Myocyte (in vitro differentiated cells): ENCODE measurements at places on chromosomes 1 and 21. TPM values are rescaled to one million over a fixed set of nuclear protein-coding genes. Genes with fewer than 3 reads are reported as not detected.

- no peak for DNase-seq
Measured at GRCh38 chr1:153697191-153698019, 18.9 kb downstream of the NPR1 start.

DNA sequence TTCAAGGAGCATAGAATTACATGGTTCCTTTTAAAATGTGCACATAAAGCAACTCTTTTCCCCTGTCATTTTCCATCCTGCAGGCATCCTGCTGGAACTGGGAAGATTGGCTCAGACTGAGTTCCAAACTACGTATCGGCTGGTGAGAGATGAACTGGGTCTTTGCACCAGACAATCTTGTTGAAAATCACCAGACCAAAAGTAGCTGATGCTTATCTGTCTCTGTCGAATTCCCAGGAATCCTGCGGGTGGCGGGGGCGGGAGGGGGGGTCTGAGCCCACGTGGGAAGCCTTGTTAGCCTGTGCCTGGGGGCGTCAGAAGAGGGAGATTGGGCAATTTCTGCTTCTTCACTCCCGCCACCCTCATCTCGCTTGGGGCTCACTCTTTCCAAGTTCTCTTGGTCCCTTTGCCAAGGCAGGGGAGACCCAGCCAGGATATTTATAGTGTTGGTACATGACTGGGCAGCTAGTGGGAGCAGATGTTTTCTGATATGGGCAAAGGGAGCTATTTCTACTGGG is 90.1 kb upstream of the SLC25A33 start:
- DNase-seq = peak; percentile 77

GRCh38 chr1:21472861-21473260 is 32.9 kb downstream of the NBPF3 start:
- peak; percentile 57 for DNase-seq

DNA sequence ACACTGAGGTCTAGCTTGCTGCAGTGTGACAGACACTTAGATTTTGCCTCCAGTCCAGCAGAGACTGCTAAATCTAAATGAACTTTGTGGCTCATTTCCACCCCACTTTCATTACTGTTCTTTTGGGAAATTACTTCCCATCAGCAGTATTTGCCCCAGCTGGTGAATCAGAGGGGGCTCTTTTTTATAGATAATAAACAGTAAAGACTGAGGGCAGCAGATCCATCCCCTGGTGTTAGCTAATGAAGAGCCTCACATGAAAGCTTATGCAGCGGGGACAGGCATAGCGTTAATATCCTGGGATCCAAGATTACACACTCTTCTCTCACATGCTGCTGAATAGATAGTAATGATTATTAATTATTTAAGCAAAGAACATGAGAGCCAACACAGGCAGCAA is 6.4 kb upstream of the CTNNBIP1 start:
- no peak for DNase-seq

DNA sequence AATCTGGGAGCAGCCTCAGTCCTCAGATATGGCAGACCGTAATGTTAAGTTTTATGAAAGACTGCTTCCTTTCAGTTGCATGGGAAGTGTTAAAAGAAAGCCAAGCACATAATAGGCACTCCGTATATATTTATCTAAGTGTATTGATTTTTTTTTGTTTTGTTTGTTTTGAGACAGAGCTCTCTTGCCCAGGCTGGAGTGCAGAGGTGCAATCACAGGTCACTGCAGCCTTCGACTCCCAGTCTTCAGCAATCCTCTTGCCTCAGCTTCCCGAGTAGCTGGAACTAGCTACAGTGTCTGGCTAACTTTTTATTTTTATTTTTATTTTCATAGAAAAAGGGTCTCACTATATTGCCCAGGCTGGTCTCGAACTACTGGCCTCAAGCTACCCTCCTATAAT is 341.8 kb downstream of the USH2A start:
- DNase-seq = no peak

DNA sequence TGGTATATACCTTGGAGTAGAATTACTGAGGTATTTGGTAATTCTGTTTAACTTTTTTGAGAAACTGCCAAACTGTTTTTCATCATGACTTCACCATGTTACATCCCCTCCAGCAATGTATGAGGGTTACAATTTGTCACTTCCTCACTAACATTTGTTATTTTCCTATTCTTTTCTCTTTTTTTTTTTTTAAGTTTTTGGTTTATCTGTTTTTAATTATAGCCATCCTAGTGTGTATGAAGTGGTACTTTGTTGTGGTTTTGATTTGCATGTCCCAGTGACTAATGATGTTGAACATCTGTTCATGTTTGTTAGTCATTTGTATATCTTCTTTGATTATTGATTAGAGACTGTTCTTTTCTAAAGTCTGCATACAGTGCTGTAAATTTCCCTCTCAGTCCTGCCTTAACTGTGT is 147.3 kb downstream of the HS2ST1 start:
- DNase-seq = no peak

DNA sequence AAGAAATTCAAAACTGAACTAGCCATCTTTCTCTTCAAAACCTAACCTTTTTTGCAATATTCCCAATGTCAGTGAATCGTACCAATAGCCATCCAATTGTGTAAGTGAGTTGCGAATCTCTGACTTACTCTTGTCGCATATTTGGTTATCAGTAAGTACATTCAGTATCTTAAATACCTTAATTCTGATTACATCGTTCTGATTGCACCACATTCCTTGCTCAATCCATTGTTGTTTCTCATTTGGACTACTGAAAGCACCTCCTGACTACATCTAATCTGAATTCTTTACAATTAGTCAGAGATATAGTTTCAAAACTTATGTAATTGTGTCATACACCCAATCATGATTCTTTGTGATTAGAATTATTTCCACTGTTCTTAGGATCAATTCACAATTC is 16.8 kb upstream of the BRINP3 start:
- no peak for DNase-seq

DNA sequence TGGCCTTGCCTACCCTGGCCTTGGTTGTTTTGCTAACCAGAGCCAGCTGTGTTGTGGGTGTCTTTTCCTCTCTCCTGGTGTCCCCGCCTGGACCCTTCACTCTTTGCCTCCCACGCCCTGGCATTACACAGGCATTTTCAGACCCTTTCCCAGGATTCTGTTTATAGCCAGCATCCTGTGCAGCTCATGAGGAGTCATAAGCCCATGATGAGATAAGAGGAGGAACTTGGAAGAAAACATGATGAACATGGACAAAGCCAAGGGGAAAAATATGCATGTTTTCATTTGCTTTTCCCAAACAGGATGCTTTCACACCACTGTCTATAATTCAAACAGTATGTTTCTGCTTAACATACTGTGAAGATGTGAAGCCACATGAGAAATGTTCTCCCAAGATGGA is 18.7 kb upstream of the WARS2 start:
- DNase-seq = peak; percentile 35

DNA sequence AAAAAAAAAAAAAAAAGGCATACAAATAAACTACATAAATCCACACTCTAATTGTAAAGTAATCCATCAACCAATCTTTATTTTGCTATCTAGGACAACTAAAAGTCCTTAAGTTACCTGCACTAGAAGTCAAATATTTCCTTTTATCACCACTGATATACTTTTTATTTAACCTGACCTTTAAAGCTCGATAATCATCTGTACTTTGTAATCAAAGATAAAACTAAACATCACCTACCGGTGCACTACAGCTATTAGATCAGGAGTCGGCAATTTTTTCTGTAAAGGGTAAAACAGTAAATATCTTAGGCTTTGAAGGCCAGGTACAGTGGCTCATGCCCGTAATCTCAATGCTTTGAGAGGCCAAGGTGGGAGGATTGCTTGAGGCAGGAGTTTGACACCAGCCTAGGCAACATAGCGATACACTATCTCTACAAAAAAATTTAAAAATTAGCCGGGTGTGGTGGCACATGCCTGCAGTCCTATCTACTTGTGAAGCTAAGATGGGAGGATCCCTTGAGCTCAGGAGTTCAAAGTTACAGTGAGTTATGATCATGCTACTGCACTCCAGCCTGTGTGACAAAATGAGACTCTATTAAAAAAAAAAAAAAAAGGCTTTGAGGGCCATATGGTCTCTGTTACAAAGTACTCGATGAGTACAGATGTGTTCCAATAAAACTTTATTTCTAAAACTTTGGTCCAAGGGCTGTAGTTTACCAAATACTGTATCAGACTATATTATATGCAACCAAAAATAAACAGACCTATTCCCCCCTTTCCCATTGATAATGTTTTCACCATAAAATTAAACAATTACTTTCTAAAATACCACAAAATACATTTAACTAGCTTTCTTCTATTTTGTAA is 47.1 kb downstream of the TESK2 start:
- no peak for DNase-seq

DNA sequence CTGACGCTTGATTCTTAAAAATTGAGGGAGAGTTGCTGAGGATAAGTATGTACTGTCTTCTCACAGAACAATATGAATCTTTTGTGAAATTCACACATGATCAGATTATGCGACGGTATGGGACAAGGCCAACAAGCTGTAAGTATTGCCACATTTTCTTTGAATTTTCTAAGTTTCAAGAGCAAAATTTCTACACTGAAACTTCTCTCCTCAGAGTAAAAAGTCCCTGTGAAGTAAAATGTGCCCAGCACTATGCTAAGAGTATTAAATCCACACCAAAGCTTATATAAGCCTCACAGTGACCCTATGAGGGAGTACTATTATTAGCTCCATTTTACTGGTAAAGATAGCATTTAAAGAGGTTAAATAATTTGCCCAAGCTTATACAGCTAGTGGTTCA is 12.2 kb downstream of the AKIRIN1 start:
- no peak for DNase-seq

DNA sequence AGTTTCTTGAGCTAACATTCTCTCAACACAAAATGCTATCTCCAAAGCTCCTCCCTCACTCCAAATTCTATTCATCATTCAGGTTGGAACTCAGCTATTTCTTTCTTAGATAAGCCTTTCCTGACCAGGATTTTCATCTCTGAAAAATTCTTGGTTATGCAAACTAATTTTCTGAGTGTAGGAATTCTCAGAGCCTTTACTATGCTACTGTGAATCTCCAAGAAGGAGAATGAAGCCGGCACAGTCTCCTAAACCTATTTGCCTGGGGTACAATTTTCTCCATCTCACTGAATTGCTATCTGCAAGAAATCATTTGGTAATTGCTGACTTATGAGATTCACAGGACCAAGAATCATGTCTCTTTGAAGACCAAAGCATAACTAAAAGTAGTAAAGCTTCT is 325.9 kb upstream of the ESRRG start:
- DNase-seq = no peak

GRCh38 chr1:30704765-30705509 is 18.4 kb downstream of the MATN1 start:
- DNase-seq = no peak

GRCh38 chr1:218336328-218336727 is 8.8 kb upstream of the TGFB2 start:
- DNase-seq = peak; percentile 83

GRCh38 chr1:174158767-174159251 is 511 bp upstream of the RABGAP1L start:
- no peak for DNase-seq

GRCh38 chr21:14876524-14876840 is 188.3 kb downstream of the NRIP1 start:
- DNase-seq = no peak

DNA sequence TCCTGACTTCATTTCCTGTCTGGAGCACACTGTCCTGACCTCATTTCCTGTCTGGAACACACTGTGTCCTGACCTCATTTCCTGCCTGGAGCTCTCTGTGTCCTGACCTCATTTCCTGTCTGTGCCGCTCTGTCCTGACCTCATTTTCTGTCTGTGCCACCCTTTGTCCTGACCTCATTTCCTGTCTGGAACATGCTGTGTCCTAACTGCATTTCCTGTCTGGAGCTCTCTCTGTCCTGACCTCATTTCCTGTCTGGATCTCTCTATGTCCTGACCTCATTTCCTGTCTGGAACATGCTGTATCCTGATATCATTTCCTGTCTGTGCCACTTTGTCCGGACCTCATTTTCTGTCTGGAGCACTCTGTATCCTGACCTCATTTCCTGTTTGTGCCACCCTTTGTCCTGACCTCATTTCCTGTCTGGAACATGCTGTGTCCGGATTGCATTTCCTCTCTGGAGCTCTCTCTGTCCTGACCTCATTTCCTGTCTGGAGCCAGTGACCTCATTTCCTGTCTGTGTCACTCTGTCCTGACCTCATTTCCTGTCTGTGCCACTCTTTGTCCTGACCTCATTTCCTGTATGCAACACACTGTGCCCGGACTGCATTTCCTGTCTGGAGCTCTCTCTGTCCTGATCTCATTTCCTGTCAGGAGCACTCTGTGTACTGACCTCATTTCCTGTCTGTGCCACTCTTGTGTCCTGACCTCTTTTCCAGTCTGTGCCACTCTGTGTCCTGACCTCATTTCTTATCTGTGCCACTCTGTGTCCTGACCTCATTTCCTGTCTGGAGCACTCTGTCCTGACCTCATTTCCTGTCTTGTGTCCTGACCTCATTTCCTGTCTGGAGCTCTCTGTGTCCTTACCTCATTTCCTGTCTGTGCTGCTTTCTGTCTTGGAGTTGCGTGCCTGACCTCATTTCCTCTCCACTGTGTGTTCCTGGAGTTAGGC is 27.6 kb downstream of the SKI start:
- peak; percentile 36 for DNase-seq

DNA sequence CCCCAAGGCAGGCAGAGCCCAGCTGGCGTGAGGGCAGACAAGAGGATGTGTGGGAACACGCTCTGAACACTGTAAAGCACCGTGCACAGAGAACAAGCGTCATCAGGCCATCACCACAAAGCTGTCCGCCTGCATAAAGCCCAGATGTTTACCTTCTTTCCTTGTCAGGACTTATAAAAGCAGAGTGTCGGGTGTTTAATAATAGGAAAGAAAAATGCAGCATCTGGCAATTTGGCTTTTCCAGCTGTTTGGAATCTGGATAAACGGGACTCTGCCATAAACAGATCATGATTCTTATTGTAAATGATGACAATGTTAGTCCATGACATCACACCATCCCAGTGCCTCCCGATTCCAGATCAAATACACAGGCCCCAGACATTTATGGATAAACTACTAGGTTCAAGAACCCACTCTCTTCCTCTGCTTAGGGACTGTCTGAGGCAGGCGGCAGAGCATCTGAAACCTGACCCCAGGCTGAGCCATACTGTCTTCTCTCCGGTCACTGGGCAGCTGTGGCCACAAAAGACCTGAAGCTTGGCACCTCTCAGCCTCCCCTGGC is 4.2 kb downstream of the GLIS1 start:
- peak; percentile 71 for DNase-seq

The NBPF10 gene
- 1.0 and 1.1 TPM in 2 replicates for total RNA-seq

The ODR4 gene
- total RNA-seq = 14.4 and 15.3 TPM in 2 replicates

The APCS gene
- total RNA-seq = not detected in 2 replicates

The SPATA6 gene
- total RNA-seq = 2.0 and 4.8 TPM in 2 replicates

The NUF2 gene
- 0.27 TPM in 1 of 2 replicates, not detected in the other for total RNA-seq

The VWA5B1 gene
- total RNA-seq = not detected in 2 replicates

The ADAMTS4 gene
- 19.7 and 22.4 TPM in 2 replicates for total RNA-seq

The PLD5 gene
- total RNA-seq = 0.26 and 0.29 TPM in 2 replicates

The KLF17 gene
- not detected in 2 replicates for total RNA-seq

The RASSF5 gene
- total RNA-seq = 0.11 and 0.16 TPM in 2 replicates

The FALEC gene
- total RNA-seq = not detected in 2 replicates

The LIPI gene
- total RNA-seq = not detected in 2 replicates

The IFI44L gene
- 26.0 and 41.6 TPM in 2 replicates for total RNA-seq

The OR2L2 gene
- total RNA-seq = not detected in 2 replicates

The RGS16 gene
- 5.1 and 12.1 TPM in 2 replicates for total RNA-seq

The RXRG gene
- total RNA-seq = 0.08 TPM in 1 of 2 replicates, not detected in the other

The OR2M5 gene
- not detected in 2 replicates for total RNA-seq

The TAL1 gene
- not detected in 2 replicates for total RNA-seq
